ENCODE measurements at places on chromosomes 4 and X.

- DNase-seq: no peak
Measured at GRCh38 chr4:89306486-89307177, 968 bp downstream of the GPRIN3 start.

DNA sequence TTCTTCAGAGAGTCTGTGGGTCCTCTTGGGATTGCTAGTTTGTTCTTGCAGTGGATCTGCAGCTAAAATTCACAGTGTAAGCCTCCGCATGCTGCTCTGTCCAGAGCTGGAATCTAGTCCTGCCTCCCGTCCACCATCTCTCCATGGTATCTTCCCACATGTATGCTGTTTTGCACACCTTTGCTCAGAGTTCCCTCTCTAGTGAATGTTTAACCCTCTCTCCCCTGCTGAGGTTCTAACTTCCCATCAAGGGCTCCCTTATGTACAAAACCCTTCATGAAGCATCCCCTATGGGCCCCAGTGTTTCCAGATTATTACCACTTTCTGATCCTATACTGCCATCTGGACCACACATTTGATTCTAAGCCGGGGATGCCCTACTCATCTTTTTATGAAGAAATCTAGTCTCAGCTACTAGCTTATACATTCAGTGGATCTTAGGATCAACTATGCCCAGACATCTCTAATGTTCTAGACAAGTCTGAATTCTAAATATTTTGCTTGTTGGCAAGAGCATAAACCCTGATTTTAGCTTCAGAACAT is 157.3 kb downstream of the CPEB2 start:
- no peak for DNase-seq

DNA sequence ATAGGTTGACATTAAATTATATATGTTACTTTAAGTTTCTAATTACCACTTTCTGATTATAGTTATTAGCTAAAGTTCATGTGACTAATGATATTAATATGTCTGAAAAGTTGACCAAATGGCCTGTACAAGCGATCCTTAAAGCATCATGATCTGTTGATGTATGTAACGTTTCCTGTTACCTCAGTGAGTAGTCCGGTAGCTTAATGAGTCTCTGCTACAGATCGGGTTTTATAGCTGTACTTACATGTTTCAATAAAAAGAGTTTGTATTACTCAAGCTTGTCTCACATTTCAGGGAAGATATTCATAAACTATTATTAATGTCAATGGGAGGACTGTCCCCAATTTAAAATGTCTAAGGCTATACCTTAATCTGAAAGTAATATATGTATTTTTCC is 246.3 kb downstream of the PPP3CA start:
- no peak for DNase-seq

- DNase-seq: no peak
Measured at GRCh38 chr4:123913598-123913997, 517.0 kb downstream of the SPRY1 start.

DNA sequence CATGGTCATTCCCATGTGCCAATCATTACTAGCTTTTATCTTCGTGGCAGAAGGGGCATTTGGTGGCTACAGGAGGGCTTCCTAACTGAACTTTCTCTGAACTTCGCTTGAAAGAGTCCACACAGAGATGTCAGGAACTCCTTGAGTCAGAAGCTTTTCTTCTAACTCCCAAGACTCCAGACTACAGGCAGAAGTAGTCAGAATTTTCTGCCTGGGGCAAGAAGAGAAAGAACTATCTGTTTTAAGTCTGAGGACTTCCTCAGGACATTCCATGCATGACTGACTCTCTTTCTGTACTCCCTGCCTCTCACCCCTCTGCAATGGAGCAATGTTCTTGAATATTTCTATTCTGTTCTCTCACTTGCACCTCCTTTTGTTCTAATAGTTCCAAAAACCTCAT is 170.5 kb upstream of the TBC1D9 start:
- peak; percentile 53 for DNase-seq

GRCh38 chr4:7202411-7202810 is 10.1 kb downstream of the SORCS2 start:
- peak; percentile 38 for DNase-seq

DNA sequence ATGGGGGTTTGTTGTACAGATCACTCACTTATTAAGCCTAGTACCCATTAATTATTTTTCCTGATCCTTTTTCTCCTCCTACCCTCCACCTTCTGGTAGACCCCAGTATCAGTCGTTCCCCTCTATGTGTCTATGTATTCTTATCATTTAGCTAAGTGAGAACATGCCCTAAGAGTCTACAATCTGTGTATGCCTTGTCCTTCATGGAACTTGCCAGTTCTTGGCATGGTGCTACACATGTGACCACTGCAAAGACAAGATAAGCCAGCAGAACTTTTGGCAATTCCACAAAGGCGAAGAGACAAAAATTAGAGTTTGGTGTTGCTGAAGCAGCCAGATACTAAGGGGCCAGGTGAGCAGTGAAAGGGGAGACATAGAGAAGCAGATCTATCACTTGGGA is 101.3 kb downstream of the CORIN start:
- DNase-seq: no peak

DNA sequence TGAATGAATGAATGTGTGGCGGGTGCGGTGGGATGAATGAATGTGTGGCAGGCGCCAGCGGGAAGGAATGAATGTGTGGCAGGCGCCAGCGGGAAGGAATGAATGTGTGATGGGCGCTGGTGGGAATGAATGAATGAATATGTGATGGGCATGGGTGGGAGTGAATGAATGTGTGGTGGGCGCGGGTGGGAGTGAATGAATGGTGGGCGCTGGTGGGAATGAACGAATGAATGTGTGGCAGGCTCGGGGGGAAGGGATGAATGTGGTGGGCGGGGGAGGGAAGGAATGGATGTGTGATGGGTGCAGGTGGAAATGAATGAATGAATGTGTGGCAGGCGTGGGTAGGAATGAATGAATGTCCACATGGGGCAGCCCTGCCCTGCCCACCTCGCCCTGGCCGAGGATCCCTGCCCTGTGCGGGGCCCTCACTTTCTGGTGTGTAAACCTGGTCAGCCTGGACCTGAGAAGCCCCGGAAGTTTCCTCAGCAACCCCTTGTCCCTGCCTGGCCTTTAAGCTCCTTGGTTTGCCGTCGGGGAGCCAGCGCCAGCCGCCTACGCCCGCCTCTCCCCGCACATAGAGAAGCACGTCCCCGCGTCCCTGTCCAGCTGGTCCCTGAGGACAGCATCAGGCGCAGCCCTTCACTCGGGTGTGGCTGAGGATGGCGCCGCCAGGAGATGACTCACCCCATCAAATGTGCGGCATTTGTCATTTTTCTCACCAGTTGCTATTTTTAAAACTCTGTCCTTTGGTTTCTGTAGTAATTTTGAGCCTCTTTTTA is 112.8 kb upstream of the LRPAP1 start:
- DNase-seq: peak; percentile 35

- no peak for DNase-seq
Measured at GRCh38 chrX:134544513-134545151, 84.7 kb downstream of the HPRT1 start.

DNA sequence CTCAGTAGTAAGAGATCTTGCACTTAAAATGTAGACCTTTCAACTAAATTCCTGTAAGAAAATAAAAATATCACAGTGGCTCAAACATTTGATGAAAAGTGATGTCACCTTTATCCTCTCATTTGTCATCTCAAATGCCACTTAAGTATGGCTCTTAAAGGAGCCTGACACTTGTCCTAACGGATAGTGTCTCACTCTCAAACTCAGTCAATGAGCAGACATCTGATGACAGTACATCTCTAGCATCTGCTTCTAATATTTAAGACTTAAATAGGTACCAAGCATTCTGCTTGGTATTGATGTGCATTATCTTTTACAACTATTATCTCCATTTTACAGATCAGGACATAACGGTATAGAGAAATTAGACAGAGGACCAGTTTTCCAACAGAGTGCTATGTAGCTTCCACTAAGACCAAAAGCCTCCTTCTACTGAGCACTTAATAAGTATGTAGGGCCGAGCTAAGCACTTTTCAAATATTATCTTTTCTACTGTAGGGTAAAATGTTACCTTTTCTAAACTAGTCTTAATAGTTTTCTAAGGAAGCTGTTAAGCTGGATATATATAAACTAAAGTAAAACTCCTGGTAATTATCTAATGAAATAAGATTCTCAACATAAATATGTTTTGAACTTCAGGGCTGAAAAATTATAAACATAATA is 110.2 kb downstream of the PDE5A start:
- no peak for DNase-seq

- no peak for DNase-seq
Measured at GRCh38 chr4:82124932-82125786, 248.6 kb downstream of the HNRNPD start.

GRCh38 chr4:24196785-24197184 is 306.9 kb upstream of the PPARGC1A start:
- DNase-seq: no peak

- no peak for DNase-seq
Measured at GRCh38 chrX:100449696-100450608, 39.9 kb upstream of the PCDH19 start.

GRCh38 chrX:129618997-129619396 is 35.8 kb downstream of the APLN start:
- no peak for DNase-seq

- no peak for DNase-seq
Measured at GRCh38 chr4:81722290-81722851, 250.7 kb upstream of the RASGEF1B start.

GRCh38 chr4:66328803-66329574 is 658.7 kb upstream of the EPHA5 start:
- no peak for DNase-seq

DNA sequence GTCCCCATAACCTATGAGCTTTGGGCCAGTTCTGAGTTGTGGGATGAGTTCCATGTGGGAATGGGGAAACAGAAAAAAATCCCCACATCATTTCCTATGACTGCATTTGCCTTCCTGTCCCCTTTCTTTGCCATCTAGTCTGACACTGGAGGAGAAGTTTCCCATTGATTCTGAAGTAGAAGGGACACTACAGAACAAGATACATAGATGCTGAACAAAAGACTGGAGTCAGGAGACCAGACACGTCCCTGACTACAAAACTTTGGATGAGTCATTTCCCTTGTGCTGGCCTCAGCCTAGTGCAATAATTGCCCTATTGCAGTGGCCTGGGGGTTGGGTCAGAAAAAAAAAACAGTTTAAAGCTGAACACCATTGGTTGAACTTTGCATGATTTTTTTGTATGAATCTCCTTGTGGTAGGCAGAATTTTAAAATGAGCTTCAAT is 22.1 kb downstream of the BEX3 start:
- DNase-seq: peak; percentile 79

- DNase-seq: no peak
Measured at GRCh38 chr4:189445613-189446012, 495.1 kb upstream of the FRG1 start.

- no peak for DNase-seq
Measured at GRCh38 chr4:11428231-11428898, at the start of gene HS3ST1. HS3ST1 (minus strand) TSS chr4:11428894; CDS start chr4:11400005, 28,889 bp downstream.

DNA sequence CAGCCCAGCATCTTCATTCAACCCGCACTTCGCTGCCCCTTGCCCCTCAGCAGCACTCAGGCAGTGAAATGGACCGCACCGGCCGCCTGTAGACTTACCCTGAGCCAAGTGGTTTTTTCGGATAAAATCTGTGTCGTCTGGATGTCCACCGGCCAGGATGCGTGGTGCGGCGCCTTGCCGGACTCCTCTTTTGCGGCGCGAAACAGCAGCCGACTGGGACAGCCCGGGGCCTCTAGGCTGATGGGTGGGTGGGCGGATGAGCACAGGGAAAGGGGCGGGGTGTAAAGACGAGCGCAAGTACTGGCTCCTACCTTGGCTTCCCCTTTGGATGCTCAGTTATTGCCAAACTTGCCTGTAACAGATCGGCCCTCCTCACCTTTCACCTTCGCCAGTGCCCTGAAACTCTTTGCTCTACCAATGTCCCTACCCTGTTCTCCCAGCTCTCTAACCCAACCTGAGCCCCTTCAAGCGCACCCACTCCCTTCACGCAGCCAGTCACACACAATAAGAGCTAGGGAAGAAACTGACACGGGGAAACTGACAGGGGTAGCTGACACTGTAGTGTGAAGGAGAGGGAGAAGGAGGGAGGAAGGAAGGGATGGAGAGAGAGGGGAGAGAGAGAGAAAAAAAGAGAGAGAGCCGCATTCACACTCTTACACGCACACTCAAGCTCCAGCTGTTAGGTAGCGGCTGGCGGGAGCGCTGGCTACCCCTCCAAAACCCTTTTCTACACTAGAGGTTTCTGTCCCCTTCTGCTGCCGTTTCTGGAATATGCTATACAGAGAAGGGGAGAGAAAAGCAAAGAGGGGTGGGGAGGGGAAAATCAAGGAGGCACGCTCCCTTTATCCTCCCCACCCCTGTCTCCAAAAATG is 559 bp downstream of the TRPC5 start:
- DNase-seq: no peak

DNA sequence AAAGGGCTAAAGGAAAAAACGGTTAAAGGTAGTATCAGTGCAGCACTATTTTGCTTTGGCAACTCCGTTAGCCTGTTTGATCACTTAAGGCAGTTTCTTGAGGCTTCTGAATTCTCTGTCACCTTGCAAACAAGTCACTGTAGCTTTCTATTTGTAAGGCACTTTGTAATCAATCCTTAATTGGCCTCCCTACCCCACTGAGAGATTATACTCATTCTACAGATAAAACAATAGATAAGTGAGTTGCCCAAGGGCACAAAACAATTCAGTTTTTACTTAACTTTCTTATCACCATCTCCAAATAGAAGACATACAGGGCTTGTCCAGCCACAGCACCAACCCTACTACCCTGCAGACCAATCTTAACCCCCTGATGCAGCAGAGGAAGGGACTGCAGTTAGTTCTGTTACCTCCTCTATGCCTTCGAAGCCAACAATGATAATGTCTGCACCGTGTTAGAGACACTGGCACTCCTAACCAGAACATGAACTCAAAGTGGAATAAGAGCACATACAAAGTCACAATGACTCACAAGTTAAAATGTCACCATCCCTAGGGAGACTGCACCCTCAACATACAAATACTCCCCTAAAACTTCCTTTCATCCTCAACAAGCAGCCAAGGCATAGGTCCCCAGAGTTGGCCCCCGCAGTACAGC is 1.7 kb downstream of the TMEM185A start:
- DNase-seq: no peak

- peak; percentile 66 for DNase-seq
Measured at GRCh38 chr4:26288355-26288909, 32.4 kb upstream of the RBPJ start.

- no peak for DNase-seq
Measured at GRCh38 chr4:55993994-55994663, 45.4 kb downstream of the CEP135 start.

DNA sequence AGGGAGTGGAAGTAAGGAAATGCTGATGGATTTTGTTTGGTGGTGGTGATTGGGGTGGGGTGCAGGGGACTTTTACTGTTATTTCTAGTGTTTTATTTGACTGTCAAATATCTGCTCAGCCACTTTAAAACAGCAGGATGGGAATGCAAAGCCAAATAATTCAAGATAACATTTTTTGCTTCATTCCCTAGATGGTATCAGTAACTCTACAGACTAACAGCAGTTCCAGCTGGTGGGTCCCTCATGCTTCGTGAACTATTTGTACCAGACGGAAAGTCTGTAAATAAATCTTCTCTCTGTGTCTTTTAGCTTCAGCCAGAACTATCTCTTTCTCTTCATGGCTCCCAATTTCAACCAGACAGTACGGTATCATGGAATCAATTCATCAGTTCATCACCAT is 27.5 kb downstream of the GPR143 start:
- no peak for DNase-seq
